ENCODE measurements at places on chromosomes 1 and 21.

DNA sequence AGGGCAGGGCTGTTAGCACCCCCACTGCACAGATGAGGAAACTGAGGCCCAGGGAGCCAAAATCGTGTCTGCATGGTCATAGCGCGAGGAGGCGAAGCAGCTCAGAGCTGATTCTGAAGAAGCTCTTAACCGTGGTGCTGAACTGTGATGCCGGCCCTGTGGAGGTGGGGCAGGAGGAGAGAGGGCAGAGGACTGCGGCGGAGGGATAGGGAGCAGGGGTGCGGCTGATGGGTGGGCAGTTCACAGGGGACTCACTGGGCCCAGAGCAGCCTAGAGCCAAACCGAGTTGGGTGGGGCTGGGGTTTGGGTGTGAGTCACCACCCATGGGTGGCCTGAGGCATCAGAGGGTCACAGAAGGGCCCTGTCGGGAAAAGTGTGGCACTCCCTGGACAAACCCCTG, 74.7 kb downstream of the RAP1GAP start:
- DNase-seq: no peak

GRCh38 chr1:10631811-10632593, 157.3 kb downstream of the PEX14 start:
- no peak for DNase-seq

DNA sequence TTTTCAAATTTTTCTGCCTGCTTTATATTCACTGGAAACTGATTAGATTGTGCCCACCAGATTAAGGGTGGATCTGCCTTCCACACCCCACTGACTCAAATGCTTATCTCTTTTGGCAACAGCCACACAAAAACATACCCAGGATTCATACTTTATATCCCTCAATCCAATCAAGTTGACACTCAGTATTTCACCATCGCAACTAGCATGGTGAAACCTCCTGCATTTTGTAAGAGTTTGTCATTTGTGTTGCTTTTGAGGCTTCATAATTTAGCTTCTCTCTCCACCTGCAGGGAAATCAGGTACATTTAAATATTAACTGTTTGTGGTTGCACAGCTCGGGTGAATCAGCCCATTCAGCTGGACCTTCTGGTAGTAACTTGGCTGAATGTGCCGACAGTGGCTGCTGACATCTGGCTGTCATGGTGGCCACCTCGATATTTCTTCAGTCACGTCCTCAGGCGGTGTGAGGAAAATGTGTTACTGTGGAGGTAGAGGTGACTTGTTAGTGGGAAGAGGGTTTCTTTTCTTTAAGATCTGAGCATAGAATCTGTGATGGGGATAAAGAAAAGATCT, 224.0 kb downstream of the PTBP2 start:
- DNase-seq: no peak

DNA sequence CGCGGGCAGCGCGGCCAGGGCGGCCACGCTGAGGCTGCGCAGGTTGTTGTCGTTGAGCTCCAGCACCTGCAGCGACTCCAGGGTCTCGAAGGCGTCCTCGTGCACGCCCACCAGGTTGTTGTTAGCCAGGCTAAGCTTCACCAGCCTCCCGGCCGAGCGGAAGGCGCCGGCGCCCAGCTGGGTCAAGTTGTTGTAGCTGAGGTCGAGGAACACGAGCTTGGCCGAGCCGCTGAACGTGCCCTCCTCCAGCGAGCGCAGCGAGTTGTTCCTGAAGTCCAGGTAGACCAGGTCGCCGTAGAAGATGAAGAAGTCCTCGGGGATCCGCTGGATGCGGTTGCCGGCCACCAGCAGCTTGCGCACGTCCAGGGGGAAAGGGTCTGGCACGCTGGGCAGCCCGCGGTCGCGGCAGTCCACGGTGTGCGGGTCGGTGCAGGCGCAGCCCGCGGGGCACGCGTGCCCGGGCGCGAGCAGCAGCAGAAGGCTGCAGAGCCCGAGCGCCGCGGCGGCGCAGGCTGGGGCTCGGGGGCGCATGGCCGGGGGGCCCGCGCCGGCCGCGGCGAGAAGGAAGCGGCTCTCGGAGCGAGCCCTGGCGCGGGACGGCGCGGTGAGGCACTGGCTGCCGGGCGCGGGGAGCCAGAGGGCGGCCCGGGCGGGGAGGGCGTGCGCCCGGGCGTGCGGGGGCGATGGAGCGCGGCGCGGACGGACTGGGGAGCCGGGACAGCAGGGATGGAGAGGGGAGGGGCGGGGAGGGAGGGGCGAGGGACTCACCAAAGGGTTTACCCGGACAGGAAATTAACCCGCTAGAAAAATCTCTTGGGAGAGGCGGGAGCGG, 524 bp downstream of the LRRC38 start:
- DNase-seq: no peak

DNA sequence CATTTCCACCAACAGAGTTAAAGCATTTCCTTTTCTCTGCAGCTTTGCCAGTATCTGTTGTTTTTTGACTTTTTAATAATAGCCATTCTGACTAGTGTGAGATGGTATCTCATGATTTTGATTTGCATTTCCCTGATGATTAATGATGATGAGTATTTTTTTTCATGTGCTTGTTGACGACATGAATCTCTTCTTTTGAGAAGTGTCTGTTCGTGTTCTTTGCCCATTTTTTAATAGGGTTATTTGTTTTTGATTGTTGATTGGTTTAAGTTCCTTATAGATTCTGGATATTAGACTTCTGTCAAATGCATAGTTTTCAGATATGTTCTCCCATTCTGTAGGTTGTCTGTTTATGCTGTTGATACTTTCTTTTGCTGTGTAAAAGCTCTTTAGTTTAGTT, 37.9 kb upstream of the PALMD start:
- no peak for DNase-seq

DNA sequence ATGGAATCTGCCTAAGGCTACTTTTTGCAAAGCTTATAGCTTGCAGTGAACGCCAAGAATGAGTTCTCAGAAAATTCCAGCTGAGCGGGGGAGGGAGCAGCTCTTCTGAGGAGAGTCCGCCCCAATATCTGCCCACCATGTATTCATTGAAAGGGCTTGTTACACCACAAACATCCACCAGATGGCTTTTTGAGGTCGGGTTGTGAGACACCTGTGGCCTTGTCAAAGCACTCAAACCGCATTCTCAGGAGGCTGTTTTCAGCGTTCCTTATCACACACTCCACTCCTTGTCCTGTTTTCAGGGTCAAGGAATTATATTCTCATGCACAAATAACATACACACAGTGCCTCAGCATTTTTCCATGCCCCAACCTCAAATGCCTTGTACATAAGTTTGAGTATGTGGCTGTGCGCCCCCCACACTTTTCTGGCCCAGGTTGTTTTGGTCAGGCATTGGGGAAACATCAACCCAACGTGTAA, 3.9 kb upstream of the C4BPB start:
- peak; percentile 46 for DNase-seq

GRCh38 chr1:200949626-200950025, 54.9 kb downstream of the INAVA start:
- no peak for DNase-seq

GRCh38 chr1:183103577-183103976, 80.4 kb downstream of the LAMC1 start:
- no peak for DNase-seq

- DNase-seq: no peak
These were observed 20.6 kb downstream of the PYHIN1 start for GRCh38 chr1:158951956-158952355.

GRCh38 chr1:237568955-237569354, 321.8 kb downstream of the ZP4 start:
- no peak for DNase-seq

- DNase-seq: no peak
These were observed 448 bp downstream of the AURKAIP1 start for GRCh38 chr1:1374589-1374928.

DNA sequence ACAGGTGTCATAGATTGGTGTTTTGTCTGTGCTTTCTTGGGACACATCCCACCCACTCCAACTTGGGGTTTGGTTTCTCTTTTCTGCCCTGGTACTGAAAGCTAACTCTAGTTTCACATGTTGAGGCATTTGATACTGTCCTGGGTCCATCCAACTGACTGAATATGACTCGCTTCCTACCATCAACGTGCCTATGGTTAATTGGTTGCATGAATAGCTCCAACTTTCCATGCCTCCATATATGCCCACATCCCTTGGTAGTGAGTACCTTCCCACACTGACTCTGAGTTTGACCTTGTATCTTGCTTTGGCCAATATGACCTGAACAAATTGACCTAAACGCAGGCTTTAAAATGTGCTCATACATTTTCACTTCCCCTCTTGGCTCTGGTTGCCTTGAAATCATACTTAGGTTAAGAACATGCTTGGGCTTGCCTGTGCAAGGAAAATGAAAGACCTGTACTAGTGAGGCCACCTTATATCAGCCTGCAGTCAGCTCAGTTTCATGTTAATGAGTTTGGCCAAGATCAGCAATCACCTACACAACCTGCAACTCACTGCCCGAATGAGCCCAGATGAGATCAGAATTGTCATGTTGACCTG, 81.0 kb upstream of the KCNK2 start:
- DNase-seq: no peak

DNA sequence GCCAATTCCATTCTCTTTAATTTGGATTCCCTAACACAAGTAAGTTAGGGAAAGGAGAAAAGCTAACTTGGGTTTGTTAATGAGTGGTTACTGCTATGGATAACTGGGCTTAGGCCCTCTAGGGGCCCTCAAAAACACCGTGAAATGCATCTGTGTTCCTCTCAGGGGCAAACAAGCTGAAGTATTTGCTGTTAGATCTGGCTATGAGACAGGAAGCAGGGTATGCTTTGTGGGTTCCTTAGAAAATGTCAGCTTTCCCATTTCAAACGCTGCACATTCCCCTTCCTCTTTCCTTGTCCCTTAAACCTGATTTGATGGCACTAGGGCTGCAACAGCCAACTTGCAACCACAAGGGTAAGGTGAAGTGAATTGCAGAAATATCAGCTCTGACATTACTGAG, 5.7 kb upstream of the CAP1 start:
- no peak for DNase-seq

- no peak for DNase-seq
These were observed 18.7 kb downstream of the TMEM50A start for GRCh38 chr1:25356848-25357247.

- no peak for DNase-seq
These were observed 1.8 kb downstream of the RAB13 start for GRCh38 chr1:153984123-153984894.

DNA sequence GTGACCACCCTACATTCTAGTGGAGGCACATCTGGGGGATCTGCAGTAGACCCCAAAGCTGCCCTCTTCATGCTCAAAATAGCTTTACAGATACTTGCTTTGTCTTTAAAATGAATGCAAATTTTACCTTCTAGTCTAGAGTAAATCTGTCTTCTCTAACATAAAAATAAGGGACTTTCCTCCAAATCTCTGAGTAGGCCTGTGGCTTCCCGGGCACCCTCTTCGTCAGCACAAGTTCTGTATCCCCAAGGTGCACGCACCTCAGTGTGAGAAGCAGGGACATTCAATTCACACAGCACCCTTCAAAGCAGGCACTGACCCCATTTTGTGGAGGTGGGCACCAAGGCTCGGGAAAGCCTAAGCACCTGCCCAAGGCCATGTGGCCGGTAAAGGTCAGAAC, 19.0 kb downstream of the MEF2D start:
- DNase-seq: no peak

DNA sequence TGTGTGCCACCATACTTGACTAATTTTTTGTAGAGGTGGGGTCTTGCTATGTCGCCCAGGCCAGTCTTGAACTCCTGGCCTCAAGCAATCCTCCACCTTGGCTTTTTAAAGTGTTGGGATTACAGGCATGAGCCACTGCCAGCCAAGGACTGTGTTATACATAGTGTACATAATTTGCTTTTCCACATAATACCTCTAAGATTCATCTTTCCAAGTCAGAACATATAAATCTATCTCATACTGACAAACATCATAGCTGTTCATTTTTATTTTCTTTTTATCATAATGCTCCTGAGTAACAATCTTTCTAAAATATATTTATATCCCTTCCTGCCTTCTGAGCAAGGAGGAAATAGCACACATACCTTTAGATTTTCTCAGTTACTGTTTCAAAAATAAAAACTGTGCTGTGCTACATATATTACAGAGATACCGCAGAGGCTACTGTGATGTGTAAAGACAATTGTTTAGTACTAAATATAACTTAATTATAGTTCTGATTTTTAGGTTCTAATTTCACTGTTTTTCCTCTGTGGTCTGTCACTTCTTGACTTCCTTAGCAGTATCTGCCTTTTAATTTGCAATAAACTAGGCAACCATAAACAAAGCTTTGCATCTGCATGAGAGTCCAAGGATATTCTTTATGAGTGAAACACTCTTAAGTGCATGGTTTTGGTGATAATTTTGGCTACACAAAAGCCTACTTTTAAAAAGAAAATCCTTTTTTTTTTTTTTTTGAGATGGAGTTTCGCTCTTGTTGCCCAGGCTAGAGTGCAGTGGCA, 59.3 kb downstream of the EYA3 start:
- DNase-seq: no peak

DNA sequence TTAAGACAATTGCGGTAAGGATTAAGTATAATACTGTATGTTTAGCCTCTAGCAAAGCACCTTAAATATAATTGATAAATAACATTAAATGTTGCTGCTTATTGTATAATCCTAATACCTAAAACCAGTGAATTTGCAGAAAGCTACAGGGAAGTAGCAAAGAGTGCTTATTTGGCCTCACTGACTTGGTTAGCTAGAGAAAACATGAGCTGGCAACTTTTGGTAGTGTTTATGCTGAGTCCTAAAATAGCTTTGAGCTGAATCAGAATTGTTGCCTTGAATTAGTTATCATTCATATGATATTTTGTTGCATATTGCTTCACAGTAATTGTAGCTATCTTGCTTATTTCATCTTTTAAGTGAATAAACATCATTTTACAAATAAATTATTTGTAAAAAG, 3.5 kb downstream of the TRIM67 start:
- DNase-seq: no peak

- no peak for DNase-seq
These were observed 65.4 kb downstream of the PLEKHA6 start for GRCh38 chr1:204294357-204294756.

DNA sequence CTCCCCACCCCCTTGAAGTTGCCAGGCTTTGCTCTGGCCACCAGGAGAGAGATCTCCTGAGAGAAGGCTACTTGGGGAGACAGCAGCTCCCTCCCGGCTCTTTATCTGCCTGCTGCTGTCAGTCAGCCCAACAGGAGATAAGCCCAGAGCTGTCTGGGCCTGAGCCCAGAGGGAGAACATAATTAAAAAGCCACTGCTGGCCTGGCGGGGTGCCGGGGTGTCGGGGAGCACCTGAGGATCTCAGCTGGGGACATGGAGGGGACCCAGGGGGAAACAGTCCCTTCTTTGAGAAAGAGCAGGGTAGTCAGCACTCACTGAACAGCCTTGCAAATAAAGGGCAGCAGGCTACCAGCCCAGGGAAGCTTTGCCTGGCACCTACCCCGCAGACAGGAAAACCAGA, 17.9 kb downstream of the VWA5B1 start:
- DNase-seq: no peak

GRCh38 chr1:88980870-88981269, 11.6 kb downstream of the KYAT3 start:
- DNase-seq: no peak

GRCh38 chr1:182484067-182484466, 34.1 kb downstream of the RGSL1 start:
- DNase-seq: no peak

Measured in stimulated activated CD4-positive, alpha-beta T cell treated with anti-CD3 and anti-CD28 coated beads, TNF-alpha, amount 100 ng/mL, for 48 hours (primary cell).